ENCODE measurements at places on chromosomes 2 and 18.

DNA sequence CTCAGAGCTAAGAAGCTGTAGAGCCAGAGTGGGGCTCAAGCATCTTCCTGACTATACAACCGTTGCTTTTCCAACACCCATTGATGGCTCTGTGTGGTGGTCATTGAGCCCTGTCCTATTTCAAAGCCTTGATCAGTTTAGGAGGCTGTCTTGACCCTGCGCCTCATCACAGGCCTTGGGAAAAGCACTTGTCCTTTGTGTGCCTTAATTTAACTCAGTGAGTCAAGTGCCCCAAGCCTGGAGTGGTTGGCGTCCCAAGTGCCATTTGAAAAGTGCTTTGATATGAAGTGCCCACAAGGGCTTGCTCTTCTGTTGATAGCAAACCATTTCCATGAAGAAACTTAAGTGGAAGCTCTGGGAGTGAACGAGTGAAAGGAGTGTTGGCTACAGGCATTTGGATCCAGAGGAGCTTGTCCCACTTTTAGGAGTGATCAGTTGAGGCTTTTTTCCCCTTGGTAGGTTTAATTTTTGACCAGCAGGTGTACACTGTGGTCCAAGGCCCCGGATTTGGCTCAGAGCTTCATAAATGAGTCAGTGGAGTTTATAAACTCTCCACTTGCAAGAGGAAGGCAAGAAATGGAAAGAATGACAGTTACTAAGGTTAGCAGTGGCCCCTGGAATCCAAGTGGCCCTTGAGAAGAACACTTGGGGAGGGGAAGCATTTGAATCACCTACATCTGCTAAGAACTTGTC, 50.3 kb downstream of the ACTR2 start:
- DNase-seq, result no peak

- DNase-seq, result peak; percentile 83
These were observed 55.0 kb upstream of the PKDCC start for GRCh38 chr2:41992671-41993434.

- DNase-seq, result peak; percentile 57
These were observed 83.7 kb downstream of the EN1 start for GRCh38 chr2:118763797-118764196.

GRCh38 chr18:75116165-75116564, 92.8 kb downstream of the PTGR3 start:
- no peak for DNase-seq

GRCh38 chr18:13368080-13368813, 149.7 kb downstream of the LDLRAD4 start:
- DNase-seq, result no peak

DNA sequence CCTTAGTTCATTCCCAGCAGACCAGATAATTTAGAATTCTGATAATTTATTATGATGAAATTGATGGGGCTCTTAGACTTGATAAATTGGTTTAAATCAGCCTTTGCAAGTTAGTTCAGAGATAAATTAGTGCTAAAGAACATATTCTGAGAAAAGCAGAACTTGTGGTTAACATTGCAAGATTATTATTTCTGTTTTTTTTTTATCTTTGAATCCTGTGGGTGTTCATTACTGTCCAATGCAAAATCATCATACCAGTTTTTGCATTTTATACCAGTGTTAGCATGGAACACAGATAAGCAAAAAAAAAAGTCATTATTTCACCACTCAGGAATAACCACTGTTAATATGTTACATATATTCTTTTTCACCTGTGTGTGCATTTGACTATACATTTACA, 9.1 kb downstream of the SEPTIN2 start:
- no peak for DNase-seq

- DNase-seq, result no peak
These were observed 237.4 kb upstream of the SMAD2 start for GRCh38 chr18:48167897-48168253.

DNA sequence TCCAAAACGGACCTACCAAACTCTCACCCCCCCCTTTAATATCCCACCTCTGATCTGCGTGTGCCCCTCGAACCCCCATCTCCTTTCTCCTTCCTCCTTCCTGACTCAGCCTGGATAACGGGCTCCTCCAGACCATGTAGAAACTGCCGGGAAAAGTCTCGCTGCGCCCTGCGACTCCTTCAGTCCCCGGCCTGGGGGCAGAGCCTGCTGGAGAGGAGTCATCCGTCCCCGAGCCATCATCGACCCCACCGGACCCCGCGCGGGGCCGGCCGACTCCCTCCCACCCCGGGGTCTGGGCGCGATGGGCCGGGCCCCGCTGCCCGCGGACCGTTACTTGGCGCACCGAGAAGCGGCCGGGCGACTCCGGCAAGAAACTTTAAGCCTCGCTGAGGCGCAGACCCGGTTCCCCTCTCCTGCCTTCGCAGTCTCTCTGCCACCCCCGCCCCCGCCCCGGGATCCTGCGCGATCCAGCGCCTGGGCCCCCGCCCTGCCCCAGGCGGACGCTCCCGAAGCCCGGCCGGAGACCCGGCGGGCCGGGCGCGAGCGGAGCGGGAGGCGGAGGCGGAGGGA, 3.4 kb downstream of the ZEB2 start:
- no peak for DNase-seq

DNA sequence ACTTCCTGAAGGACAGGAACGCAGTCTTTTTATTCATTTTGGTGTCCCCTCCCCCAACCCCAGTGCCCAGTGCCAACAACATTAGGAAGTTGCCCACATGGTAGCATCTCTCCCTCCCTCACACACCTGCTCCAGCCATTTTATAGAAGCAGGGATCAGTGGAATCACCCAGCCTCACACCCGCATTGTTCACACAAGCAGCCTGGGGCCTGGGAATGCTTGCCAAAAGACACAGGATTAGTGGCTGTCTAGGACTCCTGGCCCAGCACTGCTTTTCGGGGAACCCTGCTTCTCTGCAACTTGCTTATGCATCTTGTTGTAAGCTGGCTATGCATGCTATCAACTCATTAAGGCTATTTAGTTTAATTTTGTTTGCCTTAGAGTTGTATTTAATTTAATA, 17.9 kb downstream of the TMEM37 start:
- DNase-seq, result no peak

DNA sequence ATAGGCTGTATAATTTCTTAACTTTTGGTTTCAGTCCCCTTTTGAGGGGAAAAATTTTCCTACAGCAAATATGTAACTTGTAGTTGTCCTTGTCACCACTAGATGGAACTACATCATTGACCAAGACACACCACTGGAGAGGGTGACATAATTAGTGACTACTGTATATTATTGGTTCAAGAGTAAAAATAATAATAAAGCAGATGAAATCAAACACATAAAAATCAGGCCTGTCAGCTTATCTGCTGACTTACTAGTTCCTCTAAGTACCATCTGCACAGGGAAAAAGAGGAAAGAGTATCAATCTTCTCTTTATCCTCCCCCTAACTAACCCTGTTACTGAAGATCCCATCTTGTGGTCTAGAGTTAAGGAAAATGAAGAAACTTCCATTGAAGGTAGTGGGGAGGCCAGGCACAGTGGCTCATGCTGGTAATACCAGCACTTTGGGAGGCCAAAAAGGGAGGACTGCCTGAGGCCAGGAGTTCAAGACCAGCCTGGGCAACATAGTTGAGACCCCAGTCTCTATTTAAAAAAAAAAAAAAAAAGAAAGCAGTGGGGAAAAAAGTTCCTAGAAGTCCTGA, 29.6 kb upstream of the ENOSF1 start:
- peak; percentile 12 for DNase-seq

DNA sequence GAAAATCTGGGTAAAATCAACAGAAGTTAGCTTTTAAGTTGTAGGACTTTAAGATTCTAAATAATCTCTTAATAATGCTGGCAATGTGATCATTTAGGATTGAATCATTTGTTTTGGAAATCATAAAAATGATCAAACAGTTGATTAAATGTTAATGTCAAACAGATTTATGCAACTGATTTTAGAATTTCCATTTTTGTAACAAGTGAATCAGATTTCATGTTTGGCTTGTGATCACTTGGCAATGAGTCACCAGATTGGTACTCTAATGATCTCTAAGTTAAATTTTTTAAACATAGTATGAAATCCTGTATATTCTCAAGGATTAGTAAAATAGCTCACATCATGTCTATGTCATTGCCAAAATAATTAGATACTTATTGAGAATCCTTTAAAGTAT, 50.1 kb upstream of the UNC80 start:
- DNase-seq, result no peak

DNA sequence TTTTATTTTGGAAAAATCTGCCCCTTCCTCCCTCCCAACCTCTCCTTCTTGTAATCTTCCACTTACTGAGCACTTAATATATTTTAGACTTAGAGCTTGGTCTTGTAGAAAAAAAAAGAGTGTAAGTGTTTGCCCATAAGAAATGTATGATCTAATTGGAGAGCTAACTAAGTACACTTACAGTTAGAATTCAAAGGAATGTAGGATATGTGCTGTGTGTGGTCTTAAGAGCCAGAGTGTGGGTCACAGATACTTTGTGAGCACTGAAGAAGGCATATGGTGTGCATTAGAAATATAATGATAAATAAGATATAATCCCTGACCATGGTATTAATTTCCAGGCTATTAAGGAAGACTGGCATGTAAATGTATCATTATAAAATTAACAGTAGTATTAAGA, 91.8 kb upstream of the ZNF521 start:
- DNase-seq, result no peak

DNA sequence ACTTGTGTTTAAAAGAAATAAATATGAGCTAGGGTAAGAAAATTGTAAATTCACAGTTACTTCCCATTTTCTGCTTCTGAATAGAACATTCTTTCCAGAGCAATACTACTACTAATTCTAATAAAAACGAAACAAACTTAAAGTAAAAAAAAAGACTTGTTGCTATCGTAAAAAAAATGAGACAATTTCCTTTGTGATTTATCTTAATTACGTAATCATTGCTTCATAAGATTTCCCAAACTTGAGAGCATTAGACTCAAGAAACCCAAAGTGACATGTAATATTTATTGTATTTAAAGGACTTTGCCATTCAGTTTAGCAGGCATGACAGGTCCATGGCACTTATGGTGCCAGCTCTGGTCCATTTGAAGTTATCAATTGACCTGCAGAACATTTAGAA, 153.8 kb downstream of the AQP4 start:
- DNase-seq, result no peak

GRCh38 chr2:200350850-200351285, 44.4 kb downstream of the SPATS2L start:
- no peak for DNase-seq

All from ELF-1 (cell line).